Pons (tissue), 1 donor: ENCODE measurements at places on chromosomes 3 and 15.

DNA sequence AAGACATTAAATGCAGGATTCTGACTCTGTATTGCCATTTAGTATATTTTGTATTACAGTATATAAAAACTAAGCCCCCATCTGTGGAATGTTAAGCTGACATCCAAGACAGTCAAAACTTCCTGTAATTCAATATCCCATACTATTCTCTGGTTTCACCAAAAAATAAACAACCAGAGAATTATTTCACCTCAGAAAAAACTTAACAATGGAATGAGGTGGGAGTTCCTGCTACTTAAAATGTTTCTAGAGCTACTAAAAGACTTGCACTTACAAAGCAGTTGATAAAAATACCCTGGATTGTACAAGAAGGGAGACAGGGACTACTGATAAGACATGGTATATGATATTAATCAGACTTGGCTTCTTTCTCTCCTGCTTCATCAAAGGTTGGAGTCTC, 8.3 kb downstream of the ARL13B start:
- DNase-seq = no peak

DNA sequence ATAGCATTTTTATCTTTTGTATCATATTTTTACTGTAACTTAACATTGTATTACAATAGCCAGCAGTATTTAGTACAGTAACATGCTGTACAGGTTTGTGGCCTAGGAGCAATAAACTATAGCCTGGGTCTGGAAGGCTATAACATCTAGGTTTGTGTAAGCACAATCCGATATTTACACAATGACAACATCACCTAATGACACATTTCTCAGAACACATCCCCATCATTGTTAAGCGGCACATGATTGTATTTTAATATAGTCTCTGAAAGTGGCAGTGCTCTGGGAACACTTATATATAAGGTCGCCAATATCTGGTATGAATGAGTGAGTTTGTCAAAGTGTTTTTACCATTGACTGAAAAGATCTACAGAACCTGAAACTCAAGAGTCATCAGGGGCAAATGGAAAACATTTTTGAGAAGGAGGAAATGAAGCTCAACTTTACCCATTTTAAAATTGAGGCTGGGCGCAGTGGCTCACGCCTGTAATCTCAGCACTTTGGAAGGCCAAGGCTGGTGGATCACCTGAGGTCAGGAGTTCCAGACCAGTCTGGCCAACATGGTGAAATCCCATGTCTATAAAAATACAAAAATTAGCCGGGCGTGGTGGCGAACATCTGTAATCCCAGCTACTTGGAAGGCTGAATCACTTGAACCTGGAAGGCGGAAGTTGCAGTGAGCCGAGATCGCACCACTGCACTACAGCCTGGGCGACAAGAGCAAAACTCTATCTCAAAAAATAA, 38.8 kb upstream of the TNFSF10 start:
- DNase-seq = no peak

GRCh38 chr3:123870033-123870432, 14.1 kb downstream of the MYLK start:
- DNase-seq = no peak

DNA sequence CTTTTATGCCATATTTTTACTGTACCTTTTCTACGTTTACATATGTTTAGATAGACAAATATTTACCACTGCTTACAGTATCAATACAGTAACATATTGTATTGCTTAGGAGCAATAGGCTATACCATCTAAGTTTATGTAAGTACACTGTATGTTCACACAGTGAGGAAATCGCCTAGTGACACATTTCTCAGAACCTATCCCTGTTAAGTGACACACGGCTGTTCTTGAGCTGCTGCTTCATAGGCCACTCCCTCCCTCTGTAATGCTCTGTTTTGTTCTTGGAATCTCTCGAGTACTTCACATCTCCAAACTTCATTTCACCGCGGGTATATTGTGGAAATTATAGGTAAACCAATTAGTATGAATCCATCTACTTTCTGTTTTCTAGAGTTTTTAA, 13.4 kb upstream of the SELENOT start:
- DNase-seq = no peak

- no peak for DNase-seq
Observed at GRCh38 chr15:60616147-60616546, 137.2 kb upstream of the ICE2 start.

- no peak for DNase-seq
Observed at GRCh38 chr3:135887220-135887619, 78.3 kb upstream of the PPP2R3A start.

- DNase-seq = no peak
Observed at GRCh38 chr15:88904257-88904623, 8.9 kb upstream of the HAPLN3 start.

DNA sequence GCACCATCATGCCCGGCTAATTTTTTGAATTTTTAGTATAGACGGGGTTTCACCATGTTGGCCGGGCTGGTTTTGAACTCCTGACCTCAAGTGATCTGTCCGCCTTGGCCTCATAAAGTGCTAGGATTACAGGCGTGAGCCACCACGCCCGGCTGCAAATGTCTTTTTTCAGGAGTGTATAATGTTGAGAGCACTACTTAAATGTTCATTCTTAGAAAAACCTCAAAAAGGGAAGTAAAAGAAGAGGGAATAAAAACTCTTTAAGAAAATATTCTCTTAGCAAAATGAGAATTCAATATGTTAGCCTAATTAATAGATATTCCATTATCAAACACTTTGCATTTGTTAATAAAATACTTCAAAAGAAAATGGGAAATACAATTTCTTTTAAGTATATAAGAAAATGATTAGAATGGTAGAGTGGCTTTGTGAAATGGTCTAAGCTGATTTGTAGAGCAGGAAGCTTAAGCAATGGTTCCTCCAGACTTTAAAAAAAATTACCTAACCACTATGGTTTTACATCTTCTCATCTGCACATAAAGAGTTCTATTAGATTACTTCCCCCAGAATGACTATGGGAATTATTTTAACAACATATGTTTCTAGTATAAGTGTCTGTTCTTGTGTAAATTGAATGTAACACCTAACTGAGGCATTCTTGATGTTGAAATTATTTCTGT, 226.7 kb upstream of the ALCAM start:
- DNase-seq = no peak
